Muscle of leg (tissue), 16 donors: ENCODE measurements at places on chromosomes 7 and 10.

GRCh38 chr7:26629696-26630095, 234.7 kb downstream of the SKAP2 start:
- DNase-seq = no peak

- no peak for DNase-seq
These were observed 249.8 kb upstream of the KAT6B start for GRCh38 chr10:74576586-74576985.

GRCh38 chr10:125214283-125214570, 53.9 kb upstream of the CTBP2 start:
- DNase-seq = peak; percentile 6

- peak; percentile 60 for DNase-seq
These were observed 24.7 kb upstream of the DPYSL4 start for GRCh38 chr10:132162021-132162531.

GRCh38 chr10:43928425-43928968, 279.8 kb upstream of the ZNF32 start:
- DNase-seq = no peak

DNA sequence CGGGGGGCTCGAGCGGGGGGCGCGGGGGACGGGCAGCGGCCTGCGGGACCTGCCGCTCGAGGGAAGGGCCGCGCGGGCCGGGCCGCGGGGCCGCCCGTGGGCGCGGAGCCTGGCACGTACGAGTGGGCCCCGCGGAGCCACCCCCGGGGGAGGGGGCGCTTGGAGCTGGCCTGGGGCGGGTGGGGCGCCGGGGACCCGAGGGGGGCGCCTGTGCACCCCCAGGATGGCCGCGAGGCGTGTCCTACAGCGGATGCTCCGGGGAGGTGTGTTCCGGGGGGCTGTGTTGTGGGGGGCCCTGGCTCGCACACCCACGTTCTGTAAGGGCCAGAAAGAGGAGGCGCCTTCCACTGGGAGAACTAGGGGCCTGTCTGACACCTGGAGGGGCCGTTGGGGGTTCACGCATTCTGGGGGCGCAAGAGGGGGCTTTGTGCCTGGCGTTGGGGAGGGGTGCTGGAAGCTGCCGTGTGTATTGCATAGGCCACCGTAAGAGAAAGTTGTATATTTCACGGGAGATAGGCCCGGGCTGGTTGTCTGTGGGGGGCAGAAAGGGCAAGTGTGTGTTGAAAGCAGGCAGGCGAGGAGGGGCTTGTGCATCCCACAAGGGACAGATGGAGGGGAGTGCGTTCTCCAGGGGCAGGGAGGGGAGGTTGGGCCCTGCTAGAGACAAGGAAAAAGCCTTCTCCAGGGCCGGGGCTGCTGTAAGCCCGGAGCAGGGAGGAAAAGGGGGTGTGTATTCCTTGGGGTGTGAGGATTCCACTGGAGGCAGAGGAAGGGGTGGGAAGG, 663 bp downstream of the VPS37D start:
- DNase-seq = peak; percentile 23

DNA sequence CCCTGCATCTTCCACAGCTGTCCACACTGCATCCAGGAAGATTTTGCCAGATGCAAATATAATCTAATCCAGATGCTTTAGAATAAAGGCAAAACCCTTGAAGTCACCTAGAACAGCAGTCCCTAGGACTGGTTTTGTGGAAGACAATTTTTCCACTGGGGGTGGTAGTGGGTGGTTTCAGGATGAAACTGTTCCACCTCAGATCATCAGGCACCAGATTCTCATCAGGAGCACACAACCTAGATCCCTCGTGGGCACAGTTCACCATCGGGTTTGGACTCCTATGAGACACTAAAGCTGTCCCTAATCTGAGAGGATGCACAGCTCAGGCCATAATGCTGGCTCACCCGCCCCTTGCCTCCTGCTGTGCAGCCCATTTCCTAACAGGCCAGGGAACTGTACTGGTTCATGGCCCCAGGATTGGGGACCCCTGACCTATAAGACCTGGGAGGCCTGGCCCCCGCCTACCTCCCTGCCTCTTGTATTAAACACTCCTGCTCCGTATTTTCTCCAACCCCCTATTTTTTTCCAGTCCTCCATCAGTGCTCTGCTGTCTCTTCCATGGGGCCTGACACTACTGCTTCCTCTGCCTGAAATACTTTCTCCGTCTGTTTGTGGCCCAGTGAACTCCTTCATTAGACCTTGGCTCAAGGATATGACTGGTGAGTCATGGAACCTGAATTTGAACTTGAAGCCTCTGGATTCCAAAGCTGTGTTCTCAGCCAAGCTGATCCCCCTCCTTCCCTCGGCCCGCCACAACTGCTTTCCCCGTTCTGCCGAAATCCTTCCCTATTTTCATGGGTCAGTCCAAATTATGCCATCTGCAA, 79.9 kb upstream of the RHEB start:
- DNase-seq = peak; percentile 85
